Cerebellar nuclear complex (tissue), 1 donor: ENCODE measurements at places on chromosomes 11 and 22.

- no peak for DNase-seq
Measured at GRCh38 chr22:22244316-22245250, at the start of gene VPREB1. Gene VPREB1, plus strand, starts transcription at chr22:22244786. Its CDS starts 28 bp downstream, at chr22:22244814.

DNA sequence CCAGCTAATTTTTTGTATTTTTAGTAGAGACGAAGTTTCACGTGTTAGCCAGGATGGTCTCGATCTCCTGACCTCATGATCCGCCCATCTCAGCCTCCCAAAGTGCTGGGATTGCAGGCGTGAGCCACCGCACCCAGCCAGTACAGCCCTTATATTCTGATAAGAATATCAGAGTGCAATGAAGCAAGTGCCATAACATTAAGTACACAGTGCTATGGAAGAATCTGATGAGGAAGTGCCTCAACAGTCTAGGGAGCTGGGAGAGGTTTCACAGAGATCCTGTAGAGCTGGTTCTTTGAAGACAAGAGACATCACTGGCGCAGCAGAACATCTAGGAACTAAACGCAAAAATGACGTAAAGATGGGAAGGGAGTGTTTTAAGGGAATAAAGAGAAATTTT, 2.1 kb downstream of the RTCB start:
- DNase-seq, result no peak

DNA sequence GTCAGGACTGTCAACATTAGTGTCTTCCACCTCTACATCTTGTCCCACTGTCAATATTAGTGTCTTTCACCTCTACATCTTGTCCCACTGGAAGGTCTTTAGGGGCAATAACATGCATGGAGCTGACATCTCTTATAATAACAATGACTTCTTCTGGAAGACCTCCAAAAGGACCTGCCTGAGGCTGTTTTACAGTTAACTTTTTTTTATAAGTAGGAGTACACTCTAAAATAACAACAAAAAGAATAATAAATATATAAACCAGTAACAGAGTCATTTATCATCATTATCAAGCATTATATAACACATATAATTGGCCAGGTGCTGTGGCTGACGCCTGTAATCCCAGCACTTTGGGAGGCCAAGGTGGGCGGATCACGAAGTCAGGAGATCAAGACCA, 57.5 kb downstream of the PAK1 start:
- DNase-seq, result no peak

- DNase-seq, result no peak
Measured at GRCh38 chr22:39724390-39724789, 153.8 kb downstream of the CACNA1I start.

- DNase-seq, result no peak
Measured at GRCh38 chr22:29201782-29202181, 3.9 kb upstream of the EMID1 start.

GRCh38 chr11:82303671-82304070, 430.0 kb downstream of the FAM181B start:
- no peak for DNase-seq

DNA sequence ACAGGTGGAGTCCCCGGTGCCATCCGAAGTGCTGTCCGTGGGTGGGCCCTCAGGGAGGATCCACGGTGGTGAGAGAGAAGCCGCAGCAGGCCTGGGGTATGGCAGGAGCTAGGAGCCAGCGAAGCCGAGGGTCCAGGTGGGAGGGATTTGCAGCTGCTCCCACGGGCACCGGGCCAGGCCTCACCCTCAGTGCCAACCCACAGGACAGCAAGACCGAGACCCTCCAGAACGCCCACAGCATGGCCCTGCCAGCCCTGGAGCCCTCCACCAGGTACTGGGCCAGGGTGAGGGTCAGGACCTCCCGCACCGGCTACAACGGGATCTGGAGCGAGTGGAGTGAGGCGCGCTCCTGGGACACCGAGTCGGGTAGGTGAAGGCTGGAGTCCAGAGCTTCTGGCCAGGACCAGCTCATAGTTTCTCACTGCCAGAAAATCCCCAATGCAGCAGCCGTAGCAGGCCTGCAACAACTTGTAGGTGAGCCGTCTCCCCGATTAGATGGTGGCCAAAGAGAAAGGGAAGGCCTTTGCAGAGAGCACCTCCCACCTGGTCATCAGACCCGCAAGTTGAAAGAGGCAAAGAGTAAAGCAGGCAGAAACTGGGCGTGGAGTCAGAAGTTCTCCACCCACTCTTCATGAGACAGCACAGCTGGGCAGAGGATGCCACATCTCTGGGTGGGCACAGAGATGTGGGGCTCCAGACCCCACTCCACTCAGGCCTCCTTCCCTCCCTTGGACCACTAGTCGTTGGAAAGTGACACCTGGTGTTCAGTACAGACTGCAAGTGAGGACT, 20.4 kb downstream of the CSF2RB start:
- DNase-seq, result no peak
